ENCODE measurements at places on chromosomes 5 and 9.

DNA sequence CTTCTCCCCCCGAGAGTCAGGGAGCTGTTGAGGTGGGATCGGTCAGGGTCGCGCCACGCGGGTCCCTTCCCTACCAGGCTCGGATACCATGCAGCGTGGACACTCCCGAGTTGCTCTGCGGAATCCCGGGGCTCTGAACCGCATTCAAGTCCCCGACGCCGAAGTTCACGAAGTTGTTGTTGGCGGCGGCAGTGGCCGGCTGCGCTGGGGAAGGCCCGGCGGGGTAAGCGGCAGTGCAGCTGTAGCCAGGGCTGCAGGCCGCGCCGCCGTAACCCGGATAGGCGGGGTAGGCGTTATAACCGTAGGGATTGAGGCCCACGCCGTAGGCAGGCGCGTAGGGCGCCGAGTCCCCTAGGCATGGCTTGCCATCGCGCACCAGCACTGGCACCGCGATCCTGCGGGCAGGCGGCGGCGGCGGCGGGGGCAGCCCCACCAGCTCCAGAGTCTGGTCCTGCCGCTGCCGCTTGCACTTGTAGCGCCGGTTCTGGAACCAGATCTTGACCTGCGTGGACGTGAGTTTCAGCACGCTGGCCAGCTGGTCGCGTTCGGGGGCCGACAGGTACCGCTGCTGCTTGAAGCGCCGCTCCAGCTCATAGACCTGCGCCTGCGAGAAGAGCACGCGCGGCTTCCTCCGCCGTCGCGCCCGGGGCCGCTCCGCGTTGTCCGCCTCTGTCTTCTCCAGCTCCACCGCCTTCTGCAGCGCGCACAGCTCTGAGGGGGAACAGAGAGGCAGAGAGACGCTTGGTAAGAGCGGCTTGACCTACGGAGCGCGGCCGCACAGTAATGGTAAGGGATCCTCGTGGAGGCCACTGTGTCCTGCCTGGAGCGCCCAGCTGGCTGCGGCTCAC is 2.3 kb downstream of the NKX2-5 start:
- DNase-seq, result peak; percentile 30

DNA sequence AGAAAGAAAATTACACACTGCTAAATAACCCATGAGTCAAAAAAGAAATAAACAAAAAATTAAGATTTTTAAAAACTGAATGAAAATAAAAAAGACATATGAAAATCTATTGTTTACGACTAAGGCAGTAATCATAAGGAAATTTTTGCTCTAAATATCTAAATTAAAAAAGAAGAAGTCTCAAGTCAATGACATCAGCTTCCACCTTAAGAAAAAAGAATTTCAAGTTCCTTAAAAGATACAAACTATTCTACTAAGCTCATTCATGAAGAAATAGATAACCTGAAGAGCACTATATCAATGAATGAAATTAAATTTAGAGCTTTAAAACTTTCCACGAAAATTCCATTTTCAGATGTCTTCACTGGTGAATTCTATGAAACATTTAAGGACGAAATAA is 15.7 kb upstream of the STARD4 start:
- no peak for DNase-seq

- DNase-seq, result no peak
These were observed 106.4 kb upstream of the IRX2 start for GRCh38 chr5:2857837-2858236.

DNA sequence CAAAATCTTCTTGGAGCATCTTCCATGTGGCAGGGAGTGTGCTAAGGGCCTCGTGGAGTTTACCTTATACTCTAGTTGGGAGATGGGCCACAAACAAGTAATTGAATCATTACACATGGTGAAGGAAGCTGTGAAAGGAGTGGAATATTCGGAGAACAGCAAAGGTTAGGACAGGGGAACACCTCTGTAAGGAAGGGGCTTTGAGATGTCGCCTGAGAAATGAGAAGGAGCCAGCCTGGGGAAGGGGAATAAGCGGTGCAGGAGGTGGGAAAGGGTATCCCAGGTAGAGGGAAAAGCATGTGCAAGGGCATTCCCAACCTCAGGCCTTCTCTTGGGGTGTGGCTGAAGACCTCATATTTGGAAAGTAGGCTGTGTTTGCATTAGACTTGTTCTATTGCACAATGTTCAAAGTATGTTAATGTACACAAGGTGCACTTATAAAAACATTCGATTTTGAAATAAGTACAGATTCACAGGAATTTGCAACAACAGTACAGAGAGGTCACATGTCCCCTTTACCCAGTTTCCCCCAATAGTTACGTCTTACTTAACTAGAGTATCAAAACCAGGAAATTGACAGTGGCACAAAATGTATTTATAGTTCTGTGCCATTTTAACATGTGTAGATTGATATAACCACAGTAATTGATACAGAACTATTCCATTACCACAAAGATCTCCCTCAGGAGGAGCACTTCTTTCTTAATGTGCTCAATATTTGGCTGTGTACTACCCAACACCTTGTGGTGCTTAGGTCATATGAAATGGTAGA is 2.4 kb upstream of the STOM start:
- no peak for DNase-seq

DNA sequence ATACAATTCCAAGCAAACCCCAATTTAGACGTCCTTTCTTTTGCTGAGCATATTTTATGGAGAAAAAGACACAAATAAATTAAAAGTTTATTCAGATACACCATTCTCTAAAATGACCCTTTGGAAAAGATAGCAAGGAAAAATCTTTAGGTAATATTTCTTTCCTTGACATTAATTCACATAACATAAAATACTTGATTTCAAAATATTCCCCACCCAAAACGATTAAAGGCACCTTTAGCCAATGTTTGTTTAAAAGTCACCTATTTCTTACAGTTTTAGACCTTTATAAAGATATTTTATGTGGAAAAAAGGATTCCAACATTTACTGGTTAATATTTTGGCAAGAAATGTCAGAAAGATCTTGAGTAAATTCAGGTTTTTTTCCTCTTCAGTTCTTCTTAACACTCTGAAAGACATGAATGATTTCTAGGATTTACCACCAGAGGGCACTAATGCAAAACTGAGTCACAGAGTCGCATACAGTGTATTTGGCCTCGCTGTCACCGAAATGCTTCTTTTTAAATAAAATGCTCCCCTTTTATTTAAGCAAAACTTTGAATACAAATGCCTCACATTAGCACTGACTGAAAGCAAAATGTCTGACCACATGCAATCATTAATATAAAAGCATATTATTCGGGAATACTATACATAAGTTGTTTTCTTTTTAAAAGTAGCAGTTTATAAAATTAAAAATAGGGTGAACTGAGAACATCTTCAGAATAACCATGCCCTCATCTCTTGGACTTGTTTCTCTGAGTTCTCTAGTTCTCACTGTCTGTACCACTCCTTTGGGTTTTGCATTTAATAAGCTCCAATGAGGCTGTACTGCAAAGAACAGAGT is 122.5 kb downstream of the SLC1A3 start:
- DNase-seq, result peak; percentile 48

- DNase-seq, result no peak
These were observed 120.3 kb downstream of the GRIA1 start for GRCh38 chr5:153610811-153611210.

- peak; percentile 44 for DNase-seq
These were observed 117.0 kb downstream of the TRPM6 start for GRCh38 chr9:74770508-74771261.

Measured in GM20000 (cell line).